Endodermal cell (in vitro differentiated cells): ENCODE measurements at places on chromosomes 3 and 15. TPM values are rescaled to one million over a fixed set of nuclear protein-coding genes. Genes with fewer than 3 reads are reported as not detected.

DNA sequence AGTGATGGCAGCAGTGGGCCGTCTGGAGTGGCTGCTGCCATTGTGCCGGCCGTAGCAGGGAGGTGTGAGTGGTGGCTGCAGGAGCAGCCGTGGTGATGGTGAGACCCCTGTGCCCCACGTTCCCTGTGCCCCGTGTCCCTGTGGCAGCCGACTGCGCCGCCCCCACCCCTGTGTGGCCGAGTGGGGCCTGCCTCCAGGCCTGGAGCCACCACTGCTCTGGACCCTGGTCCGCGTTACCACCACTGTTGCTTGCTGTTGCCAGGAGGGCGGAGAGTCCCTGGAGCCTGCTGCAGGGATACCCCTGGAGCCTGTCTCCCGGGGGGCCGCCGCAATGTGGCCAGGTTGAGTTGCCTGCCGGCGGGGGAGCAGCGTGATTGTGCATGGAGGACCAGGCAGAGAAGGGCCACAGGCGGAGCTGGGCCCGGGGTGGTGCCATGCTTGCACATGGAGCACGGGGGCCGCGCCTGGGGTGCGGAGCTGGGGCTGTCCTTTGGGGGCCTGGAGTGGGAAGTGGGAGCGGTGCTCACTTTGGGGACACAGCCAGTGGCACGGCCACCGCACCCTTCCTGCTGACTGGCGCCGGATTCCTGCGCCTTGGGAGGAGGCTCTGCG lies 50.1 kb downstream of the SLC6A20 start:
- H3K27ac ChIP-seq = no peak overlapping the region
- no peak overlapping the region for H3K4me3 ChIP-seq
- no peaks in the 10 kb centered on the region for H3K27me3 ChIP-seq
- peaks cover 81% of the 10 kb centered on the region for H3K36me3 ChIP-seq
- DNase-seq = no peak
- peaks cover 4% of the 10 kb centered on the region for H3K4me1 ChIP-seq

Gene DUOXA2
- not detected in 2 replicates for total RNA-seq

DNA sequence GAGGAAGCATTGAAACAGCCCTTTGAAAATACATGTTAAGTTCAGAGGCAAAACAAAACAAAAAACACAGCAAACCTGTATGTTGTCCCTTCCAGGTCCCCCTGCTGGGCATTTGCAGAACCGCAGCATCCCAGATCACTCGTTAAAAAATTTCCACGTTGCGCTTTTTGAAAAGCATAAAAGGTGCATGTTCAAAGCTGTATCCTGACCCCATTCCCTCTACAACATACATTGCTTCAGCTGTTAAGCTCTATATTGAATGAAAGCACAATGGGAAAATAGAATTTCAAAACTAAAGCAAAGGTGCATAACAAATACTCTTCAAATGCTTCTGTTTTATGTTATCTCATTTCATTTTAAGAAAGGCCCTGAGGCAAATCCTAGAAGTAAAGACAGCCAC lies 328.3 kb downstream of the THSD4 start:
- H3K4me1 ChIP-seq = no peaks in the 10 kb centered on the region
- no peak overlapping the region for H3K27ac ChIP-seq
- no peak overlapping the region for H3K4me3 ChIP-seq
- no peaks in the 10 kb centered on the region for H3K27me3 ChIP-seq
- peak; percentile 86 for DNase-seq
- no peaks in the 10 kb centered on the region for H3K36me3 ChIP-seq

- no peaks in the 10 kb centered on the region for H3K4me1 ChIP-seq
- H3K27me3 ChIP-seq = no peaks in the 10 kb centered on the region
- no peaks in the 10 kb centered on the region for H3K36me3 ChIP-seq
- DNase-seq = peak; percentile 46
- H3K27ac ChIP-seq = no peak overlapping the region
Observed at GRCh38 chr3:85081191-85081906, 122.6 kb downstream of the CADM2 start.

DNA sequence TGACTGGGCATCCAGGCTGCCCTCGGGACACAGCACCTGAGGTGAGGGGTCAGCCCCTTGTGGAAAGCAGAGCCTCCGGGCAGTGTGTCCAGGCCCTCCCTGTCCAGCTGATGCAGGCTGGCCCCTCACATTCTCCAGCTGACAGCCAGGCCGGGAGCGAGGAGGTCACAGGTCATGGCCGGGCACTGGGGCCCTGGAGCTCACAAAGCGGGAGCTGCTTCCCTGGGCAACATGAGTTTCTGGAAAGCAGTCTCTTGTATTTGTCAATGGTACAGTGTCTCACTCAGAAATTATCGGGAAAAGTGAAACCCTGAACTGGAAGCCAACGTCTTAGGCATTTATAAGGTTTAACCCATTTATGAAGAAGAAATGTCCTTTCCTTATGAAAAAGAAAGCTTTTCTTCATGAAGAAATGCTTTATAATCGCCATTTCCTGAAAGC lies 118.5 kb downstream of the OPA1 start:
- peak overlapping the region; percentile 86 for H3K27ac ChIP-seq
- H3K36me3 ChIP-seq = no peaks in the 10 kb centered on the region
- no peak for DNase-seq
- H3K4me3 ChIP-seq = no peak overlapping the region

Gene SEMA6D
- total RNA-seq = 44.8 and 48.7 TPM in 2 replicates

Gene ZPLD1
- not detected in 3 replicates for total RNA-seq

Gene GATA2
- 1.3 and 1.6 TPM in 2 replicates for total RNA-seq

DNA sequence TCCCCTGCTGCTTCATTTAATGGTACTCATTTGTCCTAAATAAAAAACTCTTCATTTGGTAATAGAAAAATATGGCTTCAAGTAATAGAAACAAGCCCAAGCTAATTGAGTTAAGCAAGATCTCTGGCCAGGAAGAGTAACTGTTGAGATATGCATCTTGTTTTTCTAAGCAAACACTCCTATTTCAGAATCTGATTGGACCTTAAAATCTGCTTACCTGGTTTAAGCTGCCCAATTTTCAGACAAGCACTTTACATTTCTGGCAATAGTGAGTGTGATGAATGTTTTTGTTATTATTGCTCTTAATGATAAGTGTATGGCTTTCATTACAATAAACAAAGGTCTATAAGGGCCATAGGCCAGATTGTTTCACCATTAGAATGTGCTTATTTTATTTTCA lies 86.2 kb downstream of the CMSS1 start:
- H3K4me3 ChIP-seq = no peak overlapping the region
- no peaks in the 10 kb centered on the region for H3K36me3 ChIP-seq
- H3K27me3 ChIP-seq = no peaks in the 10 kb centered on the region

GRCh38 chr15:64599226-64599625 lies 138.8 kb downstream of the ZNF609 start:
- no peak overlapping the region for H3K4me3 ChIP-seq
- no peak for DNase-seq
- H3K4me1 ChIP-seq = peaks cover 9% of the 10 kb centered on the region
- no peaks in the 10 kb centered on the region for H3K27me3 ChIP-seq
- no peak overlapping the region for H3K27ac ChIP-seq

DNA sequence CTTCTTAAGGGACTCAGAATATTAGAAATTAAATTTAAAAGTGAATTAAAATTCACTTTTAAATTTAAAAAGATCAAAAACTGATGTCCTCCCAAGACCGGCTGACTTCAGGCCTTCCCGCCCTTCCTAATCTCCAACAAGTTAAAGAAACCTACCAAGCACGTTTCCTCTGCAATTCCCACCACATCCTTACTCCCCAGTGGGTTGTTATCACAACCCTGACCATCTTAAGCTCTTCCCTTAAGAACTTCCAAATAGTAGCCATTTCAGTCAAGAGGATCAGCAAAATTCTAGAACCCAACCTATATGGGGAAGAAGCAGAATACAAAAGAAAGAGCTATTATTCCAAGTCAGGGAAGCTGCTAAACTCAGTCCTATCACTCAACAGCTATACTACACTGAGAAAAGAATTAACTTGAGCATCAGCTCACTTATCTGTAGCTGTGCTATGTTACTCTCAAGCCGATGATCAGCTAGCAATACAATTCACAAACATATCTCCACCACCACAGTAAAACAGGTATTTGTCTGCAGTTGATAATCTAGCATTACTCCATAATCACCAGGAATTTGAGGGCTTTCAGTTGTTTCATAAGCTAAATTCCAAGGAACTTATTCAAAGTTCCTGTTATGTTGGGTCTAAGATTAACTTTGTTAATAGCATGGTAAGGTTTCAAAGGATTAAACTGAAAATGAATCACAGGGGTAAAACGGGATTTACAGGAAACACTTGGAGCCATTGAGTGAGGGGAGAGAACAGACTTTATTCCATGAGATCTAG lies 14.3 kb downstream of the ABCC5 start:
- H3K4me1 ChIP-seq = peaks cover 11% of the 10 kb centered on the region
- no peak overlapping the region for H3K27ac ChIP-seq
- no peaks in the 10 kb centered on the region for H3K27me3 ChIP-seq

GRCh38 chr3:151926956-151927355 lies 53.5 kb downstream of the SUCNR1 start:
- no peak overlapping the region for H3K27ac ChIP-seq
- no peak overlapping the region for H3K4me3 ChIP-seq
- H3K4me1 ChIP-seq = no peaks in the 10 kb centered on the region
- H3K36me3 ChIP-seq = no peaks in the 10 kb centered on the region
- DNase-seq = no peak

- H3K36me3 ChIP-seq = no peaks in the 10 kb centered on the region
- H3K4me1 ChIP-seq = peaks cover 3% of the 10 kb centered on the region
- H3K27me3 ChIP-seq = no peaks in the 10 kb centered on the region
- DNase-seq = no peak
- no peak overlapping the region for H3K4me3 ChIP-seq
Observed at GRCh38 chr3:106428565-106428994, 559.8 kb upstream of the CBLB start.

Gene RNU6-1
- total RNA-seq = not detected in 3 replicates

GRCh38 chr15:80168421-80168820 lies 15.6 kb downstream of the FAH start:
- H3K4me1 ChIP-seq = no peaks in the 10 kb centered on the region
- no peak for DNase-seq
- no peaks in the 10 kb centered on the region for H3K27me3 ChIP-seq
- H3K36me3 ChIP-seq = no peaks in the 10 kb centered on the region
- H3K4me3 ChIP-seq = no peak overlapping the region
- no peak overlapping the region for H3K27ac ChIP-seq

Gene CKMT1A
- total RNA-seq = 4.4 and 6.6 TPM in 2 replicates

GRCh38 chr3:54856271-54856670 lies 71.6 kb downstream of the LRTM1 start:
- H3K27me3 ChIP-seq = no peaks in the 10 kb centered on the region
- H3K4me3 ChIP-seq = no peak overlapping the region
- H3K36me3 ChIP-seq = no peaks in the 10 kb centered on the region
- no peaks in the 10 kb centered on the region for H3K4me1 ChIP-seq
- no peak for DNase-seq

DNA sequence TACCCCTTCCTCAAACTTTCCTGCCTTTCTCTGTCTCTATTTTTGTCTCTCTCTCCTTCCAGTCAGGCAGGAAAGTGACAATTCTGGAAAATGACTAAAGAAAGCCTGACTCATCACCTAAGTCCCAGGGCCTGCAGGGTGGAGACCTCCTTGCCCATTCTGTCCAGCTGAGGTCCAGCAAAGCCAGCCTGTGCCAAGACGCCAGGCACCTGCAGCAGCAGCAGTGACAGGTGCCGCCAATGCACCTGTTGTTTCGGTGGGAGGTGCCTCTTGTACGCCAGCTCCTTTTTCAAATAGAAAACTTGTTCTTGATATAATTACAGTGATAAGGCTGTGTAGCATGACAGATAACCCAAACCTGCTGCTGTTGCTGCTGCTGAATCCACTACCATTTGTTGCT lies 501.3 kb downstream of the NTRK3 start:
- H3K27ac ChIP-seq = no peak overlapping the region
- DNase-seq = no peak
- peaks cover 9% of the 10 kb centered on the region for H3K4me1 ChIP-seq
- H3K27me3 ChIP-seq = no peaks in the 10 kb centered on the region

GRCh38 chr3:192482809-192483208 lies 244.5 kb downstream of the FGF12 start:
- no peaks in the 10 kb centered on the region for H3K36me3 ChIP-seq
- H3K27me3 ChIP-seq = no peaks in the 10 kb centered on the region
- no peak for DNase-seq
- no peak overlapping the region for H3K27ac ChIP-seq
